ENCODE measurements at places on chromosomes 3 and 15.
A peak's percentile ranks its signal among the peaks of the same experiment; 100 is the strongest.

- DNase-seq = no peak
These were observed 4.5 kb downstream of the FEZF2 start for GRCh38 chr3:62368705-62369475.

DNA sequence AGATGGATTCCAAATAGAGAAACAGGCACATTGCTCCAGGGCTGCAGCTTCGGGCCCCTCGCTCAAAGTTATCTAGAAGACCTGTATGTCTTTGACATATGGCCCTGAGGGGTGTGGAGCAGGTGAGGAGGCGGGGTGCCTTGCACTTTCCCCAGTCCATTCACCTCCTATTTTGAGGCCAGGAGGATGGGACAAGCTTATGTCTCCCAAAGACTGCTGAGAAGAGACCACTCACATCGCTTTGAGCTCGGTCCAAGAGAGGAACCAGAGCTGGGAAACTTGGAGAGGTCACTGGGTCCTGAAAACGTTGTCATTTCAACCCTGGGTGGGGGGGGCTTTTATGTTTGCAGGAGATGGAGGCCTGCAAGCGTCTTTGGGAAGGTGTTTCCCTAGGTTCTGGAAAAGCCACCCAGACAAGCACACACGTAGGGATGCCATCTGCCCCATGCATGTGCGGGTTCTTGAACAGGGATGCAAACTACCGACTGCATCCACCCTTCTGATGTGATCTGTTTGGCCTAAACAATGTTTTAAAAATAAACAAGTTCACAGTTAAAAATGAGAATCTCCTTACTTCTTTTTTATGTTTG, 33.7 kb upstream of the SYNM start:
- DNase-seq = no peak

GRCh38 chr3:127589600-127590281, 792 bp downstream of the TPRA1 start:
- peak; percentile 55 for DNase-seq

DNA sequence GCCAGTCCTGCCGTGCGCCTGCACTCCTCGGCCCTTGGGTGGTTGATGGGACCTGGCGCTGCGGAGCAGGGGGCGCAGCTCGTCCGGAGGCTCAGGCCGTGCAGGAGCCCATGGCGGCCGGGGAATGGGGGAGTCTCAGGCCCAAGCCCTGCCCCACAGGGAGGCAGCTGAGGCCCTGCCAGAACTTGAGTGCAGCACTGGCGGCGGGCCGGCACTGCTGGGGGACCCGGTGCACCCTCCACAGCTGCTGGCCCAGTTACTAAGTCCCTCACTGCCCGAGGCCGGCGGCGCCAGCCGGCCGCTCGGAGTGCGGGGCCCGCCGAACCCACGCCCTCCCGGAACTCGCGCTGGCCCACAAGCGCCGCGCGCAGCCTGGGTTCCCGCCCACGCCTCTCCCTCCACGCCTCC, 190.9 kb upstream of the MME start:
- no peak for DNase-seq

- no peak for DNase-seq
These were observed 157.2 kb downstream of the BBX start for GRCh38 chr3:107679921-107680320.

DNA sequence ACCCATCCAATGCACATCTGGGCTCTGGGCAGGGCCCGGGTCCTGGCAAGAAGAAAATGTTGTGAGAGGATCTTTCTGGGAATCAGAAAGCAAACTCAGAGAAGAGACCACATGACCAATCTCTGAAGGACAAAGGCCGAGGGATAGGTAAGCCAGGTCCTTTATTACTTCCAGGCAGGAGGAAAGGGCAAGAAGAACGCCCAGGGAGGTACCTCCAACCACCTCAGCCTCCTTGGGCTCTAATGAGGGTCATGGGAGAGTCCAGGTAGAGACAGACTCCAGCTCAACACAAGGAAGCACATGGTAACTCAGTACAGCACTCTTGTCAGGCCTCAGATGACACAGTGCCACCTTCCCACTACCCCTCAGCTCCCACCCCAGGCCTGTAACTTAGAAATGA, 26.0 kb downstream of the ZNF445 start:
- DNase-seq = no peak

DNA sequence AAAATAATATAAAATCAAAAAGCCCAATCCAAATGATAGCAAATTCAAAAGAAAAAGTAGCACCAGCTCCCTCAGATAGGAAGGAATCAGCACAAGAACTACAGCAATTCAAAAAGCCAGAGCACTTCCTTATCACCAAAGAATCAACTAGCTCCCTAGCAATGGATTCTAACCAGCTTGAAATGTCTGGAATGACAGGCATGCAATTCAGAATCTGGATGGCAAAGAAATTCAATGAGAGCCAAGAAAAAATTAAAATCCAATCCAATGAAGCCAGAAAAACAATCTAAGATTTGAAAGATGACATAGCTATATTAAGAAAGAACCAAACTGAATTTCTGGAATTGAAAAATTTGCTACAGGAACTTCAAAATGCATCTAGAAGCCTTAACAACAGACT, 1334.4 kb upstream of the ALCAM start:
- DNase-seq = no peak

DNA sequence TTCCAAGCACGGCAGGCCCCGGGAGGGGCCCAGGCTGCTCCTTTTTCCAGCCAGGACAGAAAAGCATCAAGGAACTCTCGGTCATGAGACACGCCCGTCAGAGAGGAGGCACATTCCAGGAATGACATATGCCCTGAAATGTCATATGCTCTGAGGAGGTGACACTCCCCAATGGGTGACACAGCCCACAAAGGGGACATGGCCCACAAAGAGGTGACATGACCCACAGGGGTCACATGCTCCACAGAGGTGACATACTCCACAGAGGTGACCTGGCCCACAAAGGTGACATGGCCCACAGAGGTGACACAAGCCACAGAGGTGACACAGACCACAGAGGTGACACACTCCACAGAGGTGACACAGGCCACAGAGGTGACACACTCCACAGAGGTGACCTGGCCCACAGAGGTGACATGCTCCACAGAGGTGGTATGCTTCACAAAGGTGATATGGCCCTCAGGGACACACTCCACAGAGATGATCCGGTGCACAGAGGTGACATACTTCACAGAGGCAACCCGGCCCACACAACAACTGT, 79.2 kb downstream of the ABHD5 start:
- no peak for DNase-seq

DNA sequence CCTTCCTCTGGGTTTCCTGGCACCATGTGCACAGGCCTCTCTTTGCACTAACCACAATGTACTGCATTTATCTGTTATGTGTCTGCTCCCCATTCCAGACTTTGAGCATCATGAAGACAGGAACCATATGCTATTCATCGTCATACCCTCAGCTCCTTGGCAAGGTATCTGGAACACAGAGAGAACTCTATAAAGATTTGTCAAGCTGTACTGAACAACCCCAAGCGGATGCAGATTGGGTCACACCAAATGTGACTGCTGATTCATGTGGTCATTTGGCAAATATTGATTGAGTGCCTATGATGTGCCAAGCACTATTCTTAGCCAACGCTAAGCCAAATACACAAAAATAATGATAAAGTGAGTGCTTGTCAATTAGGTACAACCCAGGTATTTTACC, 7.5 kb upstream of the MEGF11 start:
- DNase-seq = no peak
